CD4-positive, alpha-beta memory T cell (primary cell): ENCODE measurements at places on chromosomes 1 and 21. TPM values are rescaled to one million over a fixed set of nuclear protein-coding genes. Genes with fewer than 3 reads are reported as not detected.

- no peak for DNase-seq
- H3K4me3 ChIP-seq = no peak overlapping the region
- H3K27ac ChIP-seq = no peak overlapping the region
These were observed 413.0 kb downstream of the DPYD start for GRCh38 chr1:97507863-97508262.

S100A11 gene
- 1,204 TPM for polyA plus RNA-seq

DNA sequence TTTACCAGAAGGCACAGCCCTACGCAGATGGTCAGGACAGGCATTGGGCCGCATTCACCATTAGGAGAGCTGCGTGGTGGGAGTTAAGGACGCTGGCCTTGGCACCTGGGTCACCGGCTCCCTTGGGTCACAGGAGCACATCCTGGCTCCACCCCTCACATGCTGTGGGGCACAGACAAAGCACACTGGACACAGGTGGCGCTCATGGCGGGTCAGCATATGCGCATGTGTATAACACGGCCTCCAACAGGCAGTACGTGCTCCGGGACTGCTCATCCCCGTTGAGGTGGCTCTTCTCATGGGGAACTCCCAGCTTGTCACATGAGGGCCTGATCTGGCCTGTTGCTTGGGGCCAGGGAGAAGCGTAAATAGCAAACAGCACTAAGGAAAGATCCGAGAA, 25.0 kb downstream of the PGBD5 start:
- H3K36me3 ChIP-seq = no peaks in the 10 kb centered on the region
- no peak overlapping the region for H3K27ac ChIP-seq
- H3K4me3 ChIP-seq = no peak overlapping the region
- H3K4me1 ChIP-seq = no peaks in the 10 kb centered on the region
- no peak for DNase-seq

CALML6 gene
- polyA plus RNA-seq = not detected

DNA sequence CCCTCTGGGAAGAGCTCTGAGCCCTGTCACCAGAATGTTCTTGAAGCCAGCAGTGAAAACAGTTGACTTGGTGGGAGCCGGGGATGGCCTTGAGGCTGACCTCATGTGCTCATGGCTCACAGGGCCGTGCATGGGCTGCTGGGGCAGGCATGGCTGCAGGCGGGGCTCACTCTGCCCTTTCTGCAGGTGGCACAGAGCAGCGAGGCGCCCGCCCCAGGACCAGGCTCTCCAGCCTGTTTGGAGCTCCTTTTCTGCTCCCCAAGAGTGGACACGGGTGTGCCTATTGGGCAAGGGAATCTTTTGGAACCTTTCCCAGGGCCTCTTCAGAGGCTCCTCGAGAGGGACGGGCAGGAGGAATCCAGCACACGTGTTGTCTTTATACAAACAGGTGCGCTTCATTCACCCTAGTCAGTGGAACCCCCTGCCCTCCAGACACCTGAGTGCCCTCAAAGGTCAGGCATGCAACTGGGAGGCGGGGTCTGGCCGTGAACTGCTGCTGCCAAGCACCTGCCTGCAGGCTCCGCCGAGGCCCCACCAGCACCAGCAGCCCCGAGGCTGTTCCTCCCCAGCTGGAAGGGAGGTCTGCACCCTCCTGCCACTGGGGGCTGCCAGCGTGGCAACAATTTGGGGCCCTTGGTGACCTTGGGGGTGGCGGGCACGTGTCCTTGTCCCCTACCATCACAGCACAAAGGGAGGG, 2.6 kb upstream of the TTC34 start:
- no peak for DNase-seq
- H3K36me3 ChIP-seq = no peaks in the 10 kb centered on the region
- H3K27me3 ChIP-seq = no peaks in the 10 kb centered on the region
- no peak overlapping the region for H3K27ac ChIP-seq
- H3K4me3 ChIP-seq = no peak overlapping the region

- peak; percentile 16 for DNase-seq
- peaks cover 45% of the 10 kb centered on the region for H3K4me1 ChIP-seq
- H3K27me3 ChIP-seq = no peaks in the 10 kb centered on the region
- H3K27ac ChIP-seq = no peak overlapping the region
- no peaks in the 10 kb centered on the region for H3K36me3 ChIP-seq
These were observed 113.2 kb downstream of the TOMM20 start for GRCh38 chr1:235015291-235015985.

DNA sequence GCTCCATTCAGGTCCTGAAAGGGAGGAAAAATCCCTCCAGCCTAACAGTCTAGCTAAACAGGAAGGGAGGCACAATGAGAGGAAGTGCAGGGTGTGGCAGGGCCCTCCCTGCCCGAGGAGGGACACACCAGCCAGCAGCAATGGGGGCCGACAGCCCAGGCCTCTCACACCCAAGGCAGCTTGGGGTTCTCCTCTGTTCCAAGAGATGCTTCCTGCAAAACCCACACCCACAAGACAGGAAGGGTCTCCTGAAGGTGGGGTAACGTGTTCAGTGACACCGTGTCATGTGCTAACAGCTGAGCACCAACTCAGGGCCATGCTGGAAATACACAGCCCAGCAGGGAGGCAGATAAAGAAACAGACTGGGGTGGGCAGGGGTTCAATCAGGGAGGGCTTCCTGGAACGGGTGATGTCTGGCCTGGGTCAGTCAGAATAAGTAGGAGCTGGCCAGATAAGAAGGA, 10.2 kb downstream of the ECE1 start:
- no peak for DNase-seq

DNA sequence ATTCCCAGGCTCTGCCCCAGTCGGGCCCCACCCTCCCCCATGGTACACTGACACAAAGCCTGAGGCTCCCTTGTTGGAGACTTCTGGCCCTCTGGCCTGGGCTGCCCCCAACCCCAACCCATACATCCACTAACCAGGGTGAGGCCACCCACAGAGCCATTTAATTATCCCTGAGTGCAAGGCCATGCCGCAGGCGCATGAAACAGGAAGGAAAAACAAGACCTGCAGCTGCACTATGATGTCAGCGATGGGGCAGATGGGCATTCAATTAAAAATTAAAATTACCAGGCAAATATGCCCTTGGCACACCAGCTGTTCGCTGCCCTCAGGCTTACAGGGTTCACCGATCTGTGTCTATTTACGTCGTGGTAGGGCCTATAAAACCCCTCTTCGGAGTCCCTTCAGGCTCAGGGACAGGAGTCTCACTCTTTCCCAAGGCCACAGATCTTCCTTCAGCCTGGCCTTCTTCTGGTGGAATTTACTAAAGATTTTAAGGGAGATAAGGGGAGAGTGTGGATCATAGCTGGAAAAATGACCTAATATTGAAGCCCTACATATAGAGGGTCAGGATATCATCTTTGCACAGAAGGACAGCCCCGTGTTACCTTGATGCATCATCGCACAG, 29.6 kb upstream of the RGS16 start:
- no peaks in the 10 kb centered on the region for H3K27me3 ChIP-seq
- no peak for DNase-seq
- H3K36me3 ChIP-seq = no peaks in the 10 kb centered on the region
- peaks cover 37% of the 10 kb centered on the region for H3K4me1 ChIP-seq
- no peak overlapping the region for H3K27ac ChIP-seq
- H3K4me3 ChIP-seq = no peak overlapping the region

DNA sequence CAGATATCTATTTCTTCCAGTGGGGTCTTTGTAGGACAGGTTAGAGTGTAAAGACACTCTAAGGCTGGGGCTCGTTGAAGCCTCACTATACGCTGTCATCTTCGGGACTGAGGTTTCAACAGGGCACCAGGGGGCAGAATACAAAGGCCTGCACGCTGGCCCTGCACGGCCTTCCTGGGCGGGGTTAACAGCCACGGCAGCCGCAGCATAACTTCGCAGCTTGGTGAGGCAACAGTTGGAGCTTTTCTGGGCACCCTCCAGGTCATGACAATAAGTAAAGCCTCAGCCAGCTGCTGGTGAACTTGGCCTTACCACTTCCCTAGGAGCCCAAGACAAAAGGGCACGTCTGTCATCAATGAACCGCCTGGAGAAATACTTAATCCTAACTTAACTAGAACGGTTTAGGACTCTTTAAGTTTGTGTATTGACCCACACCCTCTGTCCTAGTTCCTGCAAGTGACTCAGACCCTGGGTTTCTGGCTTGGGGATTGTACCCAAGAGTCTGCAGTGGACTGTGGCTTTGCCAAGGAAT, 2.3 kb upstream of the RUNX1 start:
- H3K36me3 ChIP-seq = no peaks in the 10 kb centered on the region
- DNase-seq = peak; percentile 85
- peak overlapping the region; percentile 82 for H3K27ac ChIP-seq
- H3K27me3 ChIP-seq = no peaks in the 10 kb centered on the region
- no peak overlapping the region for H3K4me3 ChIP-seq

DNA sequence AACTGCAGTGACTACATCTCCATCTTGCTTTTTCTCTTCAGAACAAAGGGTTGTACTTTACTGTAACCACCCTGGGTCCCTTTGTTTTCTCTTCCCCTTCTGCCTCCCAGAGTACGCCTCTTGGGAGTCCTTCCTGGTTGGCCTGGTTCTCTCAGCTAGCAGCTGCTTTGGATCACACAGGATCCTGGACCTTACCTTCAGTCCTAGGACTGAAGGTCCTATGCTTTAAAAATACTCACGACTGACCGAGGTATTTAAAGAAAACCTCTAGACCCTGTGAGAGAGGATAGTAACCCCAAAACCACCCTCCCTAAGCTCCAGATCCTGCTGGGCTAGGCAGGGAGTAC, 4.8 kb downstream of the TRIM45 start:
- H3K36me3 ChIP-seq = no peaks in the 10 kb centered on the region
- no peak overlapping the region for H3K27ac ChIP-seq
- H3K4me3 ChIP-seq = no peak overlapping the region
- peaks cover 18% of the 10 kb centered on the region for H3K4me1 ChIP-seq
- no peaks in the 10 kb centered on the region for H3K27me3 ChIP-seq
- DNase-seq = no peak

GRCh38 chr1:115469703-115470476, 131.8 kb upstream of the NGF start:
- H3K4me3 ChIP-seq = no peak overlapping the region
- peak; percentile 2 for DNase-seq
- no peaks in the 10 kb centered on the region for H3K4me1 ChIP-seq
- H3K27ac ChIP-seq = no peak overlapping the region
- H3K36me3 ChIP-seq = no peaks in the 10 kb centered on the region
- no peaks in the 10 kb centered on the region for H3K27me3 ChIP-seq

DNA sequence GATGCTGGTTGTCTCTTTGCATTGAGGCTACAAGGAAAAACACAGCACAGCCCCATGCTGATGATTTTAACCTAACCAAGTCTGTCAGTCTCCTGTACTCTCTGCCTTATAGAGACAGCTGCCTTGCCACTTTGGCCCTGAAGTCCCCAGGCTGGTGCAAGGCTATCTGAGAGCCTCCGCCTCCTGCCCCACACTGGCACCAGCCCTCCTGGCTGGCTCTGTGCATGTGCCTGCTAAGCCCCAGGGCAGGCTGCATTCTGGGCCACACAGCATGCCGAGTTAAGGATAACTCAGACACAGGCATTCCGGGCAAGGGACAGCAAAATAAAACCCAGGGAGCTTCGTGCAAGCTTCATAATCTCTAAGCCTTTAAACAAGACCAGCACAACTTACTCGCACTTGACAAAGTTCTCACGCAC, 910 bp downstream of the RUNX1 start:
- peaks cover 63% of the 10 kb centered on the region for H3K4me1 ChIP-seq
- peak overlapping the region; percentile 82 for H3K27ac ChIP-seq
- no peak for DNase-seq
- no peaks in the 10 kb centered on the region for H3K27me3 ChIP-seq
- no peaks in the 10 kb centered on the region for H3K36me3 ChIP-seq
- H3K4me3 ChIP-seq = peak overlapping the region; percentile 84

DPT gene
- not detected for polyA plus RNA-seq

GRCh38 chr1:35285771-35286606, 17.5 kb downstream of the ZMYM4 start:
- H3K4me3 ChIP-seq = no peak overlapping the region
- no peaks in the 10 kb centered on the region for H3K36me3 ChIP-seq
- H3K27ac ChIP-seq = no peak overlapping the region
- H3K4me1 ChIP-seq = peaks cover 28% of the 10 kb centered on the region
- no peaks in the 10 kb centered on the region for H3K27me3 ChIP-seq
- DNase-seq = peak; percentile 24

MRAP gene
- polyA plus RNA-seq = not detected

GRCh38 chr1:32200226-32201010, at the start of gene CCDC28B:
CCDC28B (plus strand) TSS chr1:32200595; CDS start chr1:32201936, 1,341 bp downstream.
- peaks cover 2% of the 10 kb centered on the region for H3K36me3 ChIP-seq
- no peaks in the 10 kb centered on the region for H3K27me3 ChIP-seq
- H3K27ac ChIP-seq = peak within 1 kb of the TSS; percentile 84
- peaks cover 59% of the 10 kb centered on the region for H3K4me1 ChIP-seq
- peak within 1 kb of the TSS; percentile 57 for H3K4me3 ChIP-seq
- peak; percentile 61 for DNase-seq

KRTAP13-2 gene
- not detected for polyA plus RNA-seq

- peaks cover 50% of the 10 kb centered on the region for H3K4me1 ChIP-seq
- H3K27me3 ChIP-seq = no peaks in the 10 kb centered on the region
- no peak overlapping the region for H3K4me3 ChIP-seq
- H3K36me3 ChIP-seq = no peaks in the 10 kb centered on the region
These were observed 128.5 kb upstream of the ERRFI1 start for GRCh38 chr1:8154621-8155052.

GRCh38 chr1:115031595-115031994, 2.0 kb downstream of the TSHB start:
- H3K27me3 ChIP-seq = no peaks in the 10 kb centered on the region
- no peaks in the 10 kb centered on the region for H3K4me1 ChIP-seq
- H3K4me3 ChIP-seq = no peak overlapping the region
- no peaks in the 10 kb centered on the region for H3K36me3 ChIP-seq
- H3K27ac ChIP-seq = no peak overlapping the region
- DNase-seq = no peak
